CD4-positive, alpha-beta memory T cell (primary cell): ENCODE measurements at places on chromosomes 7 and 10. TPM values are rescaled to one million over a fixed set of nuclear protein-coding genes. Genes with fewer than 3 reads are reported as not detected.

ELFN1 gene
- total RNA-seq = 0.12 TPM

SKIDA1 gene
- total RNA-seq = 0.39 TPM

RASA4B gene
- total RNA-seq = 15.8 TPM

THSD7A gene
- not detected for total RNA-seq

- no peaks in the 10 kb centered on the region for H3K27me3 ChIP-seq
- no peaks in the 10 kb centered on the region for H3K36me3 ChIP-seq
- H3K4me1 ChIP-seq = no peaks in the 10 kb centered on the region
- H3K4me3 ChIP-seq = no peak overlapping the region
These were observed 210.8 kb upstream of the TMEM196 start for GRCh38 chr7:19984231-19984632.

GRCh38 chr7:128032605-128033235 is 1.5 kb upstream of the LRRC4 start:
- peaks cover 13% of the 10 kb centered on the region for H3K4me1 ChIP-seq
- no peaks in the 10 kb centered on the region for H3K27me3 ChIP-seq
- no peak for DNase-seq
- H3K4me3 ChIP-seq = no peak overlapping the region
- H3K27ac ChIP-seq = no peak overlapping the region

ADARB2 gene
- 14.1 TPM for total RNA-seq

DNA sequence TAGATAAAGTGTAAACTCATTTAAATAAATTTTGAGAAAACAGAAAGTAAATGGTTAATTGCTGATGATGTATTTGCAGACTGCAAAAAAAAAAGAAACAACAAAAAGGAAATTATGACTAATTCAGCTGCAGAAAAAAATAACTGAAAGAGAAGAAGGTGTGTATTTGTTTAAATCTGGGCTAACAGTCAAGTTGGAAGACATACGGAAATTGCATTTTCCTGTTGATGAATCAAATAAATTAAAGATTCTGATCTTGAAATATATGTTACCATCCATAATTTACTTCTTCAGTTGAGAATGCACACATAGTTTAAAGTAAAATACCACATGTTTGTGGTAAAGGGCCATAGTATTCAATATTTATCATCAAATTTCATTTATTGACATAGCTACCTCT is 19.3 kb upstream of the ING3 start:
- H3K4me1 ChIP-seq = no peaks in the 10 kb centered on the region
- no peak overlapping the region for H3K27ac ChIP-seq
- H3K27me3 ChIP-seq = peaks cover 2% of the 10 kb centered on the region

- H3K27me3 ChIP-seq = no peaks in the 10 kb centered on the region
- H3K36me3 ChIP-seq = no peaks in the 10 kb centered on the region
- H3K4me3 ChIP-seq = no peak overlapping the region
These were observed 239.2 kb upstream of the PRKCQ start for GRCh38 chr10:6819301-6819700.

DNA sequence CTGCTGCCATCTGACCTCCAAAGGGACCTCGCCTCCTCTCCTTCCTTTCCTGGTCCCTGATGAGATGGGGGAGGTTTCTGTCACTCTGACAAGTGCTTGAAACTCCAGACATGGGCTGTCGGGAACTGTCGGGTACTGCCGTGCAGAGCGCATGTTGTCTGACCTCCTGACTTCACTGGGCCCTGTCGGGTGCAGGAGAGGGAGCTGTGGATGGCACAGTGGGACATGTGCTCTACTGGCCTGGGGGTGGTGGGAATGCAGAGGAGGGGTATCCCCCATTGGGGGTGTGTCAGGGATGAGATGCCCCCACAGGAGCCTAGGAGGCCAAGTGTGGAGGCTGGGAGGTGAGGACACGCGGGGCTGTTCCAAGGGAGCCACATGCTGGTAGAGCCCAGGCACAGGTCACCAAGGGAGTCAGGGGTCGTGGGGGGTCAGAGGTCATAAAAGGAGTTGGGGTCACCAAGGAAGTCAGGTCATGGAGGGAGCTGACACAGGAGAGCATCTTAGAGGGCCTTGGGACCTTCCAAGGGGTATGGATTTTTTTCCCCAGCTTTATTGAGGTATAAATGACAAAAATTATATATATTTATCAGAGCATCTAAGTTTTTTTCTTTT is 30.9 kb downstream of the TMEM120A start:
- no peak overlapping the region for H3K27ac ChIP-seq
- DNase-seq = no peak
- H3K4me1 ChIP-seq = no peaks in the 10 kb centered on the region
- H3K4me3 ChIP-seq = no peak overlapping the region

DNA sequence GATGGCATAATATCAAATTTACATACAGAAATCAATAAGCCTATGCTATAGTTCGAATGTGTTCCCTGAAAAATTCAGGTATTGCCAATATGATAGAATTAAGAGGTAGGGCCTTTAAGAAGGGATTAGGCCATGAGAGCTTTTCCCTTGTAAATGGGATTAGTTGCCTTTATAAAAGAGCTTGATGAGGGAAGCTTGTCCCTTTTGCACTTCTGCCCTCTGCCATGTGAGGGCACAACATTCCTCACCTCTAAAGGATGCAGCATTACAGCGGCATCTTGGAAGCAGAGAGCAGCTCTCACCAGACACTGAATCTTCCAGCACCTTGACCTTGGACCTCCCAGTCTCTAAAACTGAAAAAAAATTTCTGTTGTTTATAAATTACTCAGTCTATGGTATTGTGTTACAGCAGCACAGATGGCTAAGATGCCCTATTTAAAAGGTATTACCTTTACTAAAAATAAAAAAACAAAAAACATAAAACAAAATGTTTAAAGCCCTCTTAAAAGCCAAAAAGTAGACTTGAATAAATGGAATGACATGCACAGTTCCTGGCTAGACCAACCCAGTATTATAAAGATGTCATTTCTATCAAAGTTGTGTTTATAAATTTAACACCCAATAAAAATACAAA is 909.6 kb downstream of the REEP3 start:
- no peak for DNase-seq
- no peaks in the 10 kb centered on the region for H3K4me1 ChIP-seq
- H3K36me3 ChIP-seq = no peaks in the 10 kb centered on the region
- no peak overlapping the region for H3K27ac ChIP-seq
- H3K4me3 ChIP-seq = no peak overlapping the region
- H3K27me3 ChIP-seq = no peaks in the 10 kb centered on the region

AKR1C4 gene
- total RNA-seq = not detected

DNA sequence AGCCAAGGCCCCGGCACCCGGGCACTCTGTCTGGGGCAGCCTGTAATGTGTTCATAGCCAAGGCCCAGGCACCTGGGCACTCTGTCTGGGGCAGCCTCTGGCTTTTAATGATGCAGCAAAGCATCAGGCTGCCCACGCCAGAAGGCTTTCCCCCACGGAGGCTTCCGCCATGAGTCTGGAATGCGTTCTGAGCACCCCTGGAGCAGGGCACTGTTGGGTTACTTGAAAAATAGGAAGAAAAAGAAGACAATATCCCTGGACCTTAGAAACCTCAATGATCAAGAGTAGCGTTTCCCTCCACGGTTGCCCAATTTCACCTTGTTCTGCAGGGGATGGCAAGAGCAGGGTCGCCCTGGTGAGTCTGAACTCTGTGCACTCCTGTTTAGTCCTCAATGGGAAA is 565.0 kb downstream of the PTPRN2 start:
- no peaks in the 10 kb centered on the region for H3K4me1 ChIP-seq
- no peaks in the 10 kb centered on the region for H3K27me3 ChIP-seq
- DNase-seq = no peak
- H3K27ac ChIP-seq = no peak overlapping the region

TMEM270 gene
- not detected for total RNA-seq

DNA sequence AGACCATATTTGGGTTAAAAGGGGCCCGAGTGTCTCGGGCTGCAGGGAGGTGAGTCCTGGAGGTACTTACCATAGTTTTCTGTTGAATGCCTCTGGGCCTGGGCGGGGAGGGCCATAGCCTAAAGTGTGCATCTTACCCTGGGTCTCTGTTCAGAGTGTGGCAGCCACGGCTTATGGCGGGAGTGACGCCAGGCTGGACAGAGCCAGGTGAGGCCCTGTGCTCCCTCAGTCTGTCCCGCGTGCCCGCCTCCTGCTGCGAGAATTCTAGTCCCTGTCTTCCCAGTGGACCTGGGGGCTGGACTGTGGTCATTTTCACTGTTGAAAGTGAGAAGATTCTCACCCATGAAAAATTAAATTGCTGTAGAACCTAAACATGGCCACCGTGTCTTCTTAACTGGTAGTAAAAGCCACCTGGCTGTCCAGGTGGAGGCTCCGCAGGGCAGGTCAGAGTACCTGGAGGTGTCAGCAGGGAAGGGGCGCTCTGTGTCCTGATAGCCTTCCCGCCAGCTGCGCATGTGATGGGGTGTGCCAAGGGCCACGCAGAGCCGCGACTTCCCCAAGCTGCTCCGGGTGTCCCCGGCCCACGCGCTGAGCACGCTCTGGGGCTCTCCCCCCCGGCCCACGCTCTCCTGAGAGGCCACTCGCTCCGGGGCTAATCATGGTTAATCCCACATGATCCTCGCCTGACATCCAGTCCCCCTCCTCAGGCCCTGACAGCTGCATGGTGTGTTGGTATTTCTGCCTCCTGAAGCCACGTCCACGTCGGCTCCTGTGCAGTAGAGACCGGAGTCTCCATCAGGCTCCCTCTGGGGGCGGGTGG is 20.3 kb downstream of the INPP5A start:
- H3K27ac ChIP-seq = no peak overlapping the region
- DNase-seq = no peak
- no peak overlapping the region for H3K4me3 ChIP-seq
- peaks cover 32% of the 10 kb centered on the region for H3K4me1 ChIP-seq
- H3K36me3 ChIP-seq = no peaks in the 10 kb centered on the region
- no peaks in the 10 kb centered on the region for H3K27me3 ChIP-seq

DNA sequence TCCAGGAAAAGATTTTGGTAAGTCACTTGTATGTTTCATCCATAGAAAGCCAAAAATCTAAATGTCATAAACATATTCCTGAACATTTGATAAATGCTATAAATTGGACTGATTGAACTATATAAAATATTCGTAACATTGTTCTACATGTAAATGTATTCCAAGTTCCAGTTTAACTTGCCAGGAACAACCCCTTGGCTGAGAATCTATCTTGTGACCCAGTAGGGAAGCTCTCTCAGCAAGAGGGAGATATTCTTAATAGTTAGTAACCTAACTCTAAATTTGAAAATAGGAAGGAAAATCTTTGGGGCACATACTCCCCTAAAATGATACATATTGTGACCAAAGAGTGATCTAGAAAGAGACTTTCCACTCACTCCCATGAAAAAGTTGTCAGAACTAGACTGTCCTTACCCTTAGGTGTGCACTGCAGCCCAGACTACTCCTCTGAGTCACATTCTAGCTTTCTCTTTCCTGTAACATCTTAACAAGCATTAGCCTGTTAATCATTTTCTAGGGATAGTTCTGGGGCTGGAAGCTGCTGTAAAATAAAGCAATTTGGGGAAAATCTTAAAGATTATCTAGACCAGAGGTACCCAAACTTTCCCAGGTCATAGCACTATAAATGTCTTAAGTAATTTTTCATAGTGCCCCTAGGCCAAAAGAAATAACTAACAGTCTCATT is 73.7 kb upstream of the SKAP2 start:
- no peaks in the 10 kb centered on the region for H3K27me3 ChIP-seq
- no peak overlapping the region for H3K27ac ChIP-seq
- no peaks in the 10 kb centered on the region for H3K4me1 ChIP-seq
- H3K4me3 ChIP-seq = no peak overlapping the region
- no peak for DNase-seq

DNA sequence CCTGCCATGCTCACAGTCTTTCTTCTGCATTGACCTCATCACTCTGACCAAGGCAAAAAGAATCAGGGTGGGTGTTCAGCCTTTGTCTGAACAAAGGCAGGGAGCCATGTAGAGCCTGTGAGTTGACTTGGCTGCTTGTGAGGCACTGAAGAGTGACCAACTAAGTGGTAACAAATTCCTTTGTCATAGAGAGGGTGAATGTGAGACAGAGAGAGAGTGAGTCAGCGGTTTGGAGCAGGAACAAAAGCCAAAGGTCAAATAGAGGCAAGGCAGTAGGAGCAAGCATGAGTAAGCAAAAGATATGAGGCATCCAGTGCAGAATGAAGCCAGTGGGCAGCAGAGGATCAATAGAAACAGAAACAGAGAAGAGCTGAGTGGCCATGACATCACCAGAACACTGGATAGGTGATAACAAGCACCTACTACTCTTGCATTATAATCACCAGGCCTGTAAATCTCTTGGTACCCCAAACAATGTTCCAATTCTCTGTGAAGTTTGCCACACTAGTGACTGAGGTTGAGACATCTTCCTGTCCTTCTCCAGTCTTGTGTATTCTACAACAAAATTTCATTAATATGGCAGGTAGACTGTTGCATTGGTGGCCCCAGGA is 116.2 kb upstream of the LAMB4 start:
- H3K27me3 ChIP-seq = no peaks in the 10 kb centered on the region
- H3K36me3 ChIP-seq = no peaks in the 10 kb centered on the region
- H3K4me1 ChIP-seq = no peaks in the 10 kb centered on the region
- no peak overlapping the region for H3K27ac ChIP-seq

DNA sequence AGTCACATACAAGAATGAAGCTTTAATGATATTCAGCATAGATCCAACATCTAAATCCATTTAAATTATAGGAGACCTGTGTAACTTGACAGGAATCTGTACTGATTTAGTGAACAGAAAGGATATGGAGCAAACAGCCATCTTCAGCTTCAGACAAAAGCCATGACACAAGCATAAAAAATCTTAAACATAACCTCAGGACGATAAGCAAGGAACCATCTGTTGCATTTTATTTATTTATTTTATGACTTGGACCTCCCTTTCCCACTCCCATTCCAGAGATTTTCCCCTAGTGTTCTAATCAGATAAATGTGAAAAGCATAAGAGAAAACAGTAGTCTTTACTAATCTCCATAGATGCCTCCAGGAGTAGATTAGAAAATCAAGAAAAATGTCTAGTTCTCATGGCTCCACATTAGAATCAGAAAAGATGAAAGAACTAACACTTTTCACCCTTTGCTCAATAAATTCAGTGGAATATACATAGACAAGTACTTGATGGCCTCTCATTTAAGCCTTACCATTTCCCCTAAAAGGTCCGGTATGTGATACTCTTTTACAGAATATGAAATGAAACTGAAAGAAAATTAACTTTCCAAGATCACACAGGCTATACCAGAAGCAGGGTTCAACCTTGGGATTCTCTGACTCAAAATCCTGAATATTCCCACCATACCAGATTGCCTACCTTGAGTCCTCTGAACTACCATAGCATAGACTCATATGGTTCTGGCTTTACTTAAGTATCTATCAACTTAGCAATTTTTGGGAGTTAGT is 15.2 kb downstream of the CACNA2D1 start:
- H3K4me1 ChIP-seq = no peaks in the 10 kb centered on the region
- H3K27ac ChIP-seq = no peak overlapping the region
- H3K36me3 ChIP-seq = no peaks in the 10 kb centered on the region
